Activated CD4-positive, alpha-beta T cell treated with anti-CD3 and anti-CD28 coated beads for 36 hours (primary cell): ENCODE measurements at places on chromosomes 12 and 14. TPM values are rescaled to one million over a fixed set of nuclear protein-coding genes. Genes with fewer than 3 reads are reported as not detected.

Gene SLC7A8
- total RNA-seq, result 0.89 TPM

Gene KRT6C
- not detected for total RNA-seq

Gene CACNA1C
- total RNA-seq, result 0.11 TPM

Gene CLEC9A
- not detected for total RNA-seq

Gene REC8
- total RNA-seq, result 27.7 TPM

Gene RIMBP2
- total RNA-seq, result not detected

Gene BCL11B
- total RNA-seq, result 66.2 TPM

Gene IL22
- 1.4 TPM for total RNA-seq

Gene EFS
- total RNA-seq, result not detected

Gene ATG2B
- 17.6 TPM for total RNA-seq

Gene GPR132
- total RNA-seq, result 27.7 TPM

Gene MIS18BP1
- 67.0 TPM for total RNA-seq

Gene TRIM9
- 2.4 TPM for total RNA-seq

Gene PAH
- total RNA-seq, result not detected

Gene KIAA0586
- total RNA-seq, result 32.0 TPM

Gene VTI1B
- total RNA-seq, result 42.0 TPM

Gene JPH4
- not detected for total RNA-seq

Gene KRT71
- total RNA-seq, result not detected

Gene SMCO2
- total RNA-seq, result 0.23 TPM

Gene SERPINA1
- 102 TPM for total RNA-seq

Gene TMEM117
- total RNA-seq, result 1.4 TPM

Gene CLEC6A
- not detected for total RNA-seq

Gene STAT6
- 288 TPM for total RNA-seq

Gene SIRT4
- 2.2 TPM for total RNA-seq

Gene TMEM233
- not detected for total RNA-seq

Gene ANKRD33
- not detected for total RNA-seq

Gene RITA1
- 25.7 TPM for total RNA-seq

Gene WSCD2
- not detected for total RNA-seq

Gene CPNE6
- total RNA-seq, result not detected

Gene PRPH
- total RNA-seq, result not detected

Gene NANOG
- total RNA-seq, result not detected

Gene SYNE3
- 34.2 TPM for total RNA-seq

Gene LALBA
- total RNA-seq, result not detected

Gene RILPL1
- total RNA-seq, result 5.3 TPM

Gene PIWIL1
- not detected for total RNA-seq

Gene DEPDC4
- total RNA-seq, result 2.9 TPM

Gene KRT81
- not detected for total RNA-seq

Gene GRIP1
- total RNA-seq, result 2.4 TPM

Gene OAS1
- 52.8 TPM for total RNA-seq

Gene RPS26
- 64.0 TPM for total RNA-seq

Gene TSHR
- total RNA-seq, result not detected

Gene FAM222A
- 0.53 TPM for total RNA-seq

Gene RAB15
- 3.7 TPM for total RNA-seq

Gene TSPAN8
- total RNA-seq, result not detected

Gene GALNT9
- 0.30 TPM for total RNA-seq

Gene MORN3
- total RNA-seq, result 2.0 TPM

Gene ARMH4
- total RNA-seq, result not detected

Gene KDM5A
- 40.3 TPM for total RNA-seq

Gene SERPINA5
- not detected for total RNA-seq

Gene GPR65
- 14.0 TPM for total RNA-seq

Gene DPY19L2
- 0.21 TPM for total RNA-seq

Gene GLT8D2
- 0.23 TPM for total RNA-seq
